ENCODE measurements at places on chromosomes 4 and X. TPM values are rescaled to one million over a fixed set of nuclear protein-coding genes. Genes with fewer than 3 reads are reported as not detected.

DNA sequence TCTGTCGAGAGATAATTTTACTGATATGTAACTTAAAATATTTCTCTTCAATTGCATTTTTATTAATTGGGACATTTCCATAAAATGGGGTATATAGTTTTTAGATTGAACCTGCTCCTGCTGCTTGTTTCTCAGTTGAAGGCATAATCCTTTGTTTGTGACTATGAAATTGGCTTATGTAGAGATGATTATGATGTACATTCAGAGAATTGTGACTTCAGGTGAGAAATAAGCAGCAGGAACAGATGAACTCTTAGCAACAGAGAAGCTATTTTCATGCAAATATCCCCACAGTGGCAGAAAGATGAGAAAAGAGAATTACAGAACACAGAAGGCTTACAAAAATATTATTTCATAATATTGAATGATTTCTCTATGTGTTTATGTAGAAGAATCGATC lies 1499.5 kb upstream of the ADGRL3 start:
- no peak for DNase-seq

GRCh38 chr4:89026542-89026941 lies 30.4 kb downstream of the FAM13A start:
- no peak for DNase-seq

OPN1MW3 gene
- total RNA-seq, result not detected

DNA sequence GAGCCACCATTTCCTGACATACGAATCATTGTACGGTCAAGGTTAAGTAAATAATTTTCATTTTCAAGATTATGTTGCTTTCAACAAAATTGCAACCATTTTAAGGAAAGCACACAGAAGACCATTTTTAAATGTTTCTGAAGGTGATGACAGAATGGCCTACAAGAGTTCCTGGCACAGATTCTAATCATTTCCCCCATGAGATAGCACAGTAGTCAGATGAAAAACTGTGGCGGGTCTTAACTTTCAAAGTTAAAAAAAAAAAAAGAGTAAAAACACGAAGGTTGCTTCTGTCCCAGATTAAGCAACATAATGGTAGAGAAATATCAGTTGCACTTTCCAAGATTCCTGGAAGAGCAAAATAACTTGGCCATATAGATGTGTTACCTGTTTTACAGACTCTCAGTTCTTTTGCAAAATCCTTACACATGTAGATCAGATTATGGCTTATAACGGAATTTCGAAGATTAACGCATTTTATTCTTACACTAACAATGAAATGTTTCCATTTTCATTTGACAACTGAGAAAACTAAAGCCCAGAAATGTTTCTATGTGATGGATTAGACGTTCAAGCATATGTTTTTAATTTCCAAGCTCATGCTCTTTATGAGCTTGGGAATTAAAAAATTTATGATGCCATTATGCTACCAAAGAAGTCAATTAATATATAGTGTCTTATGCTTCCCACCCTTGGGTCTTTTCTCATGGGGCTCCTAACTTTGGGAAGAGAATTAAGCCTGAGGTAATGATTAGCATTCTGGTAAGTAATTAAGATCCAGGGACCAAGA lies 335.1 kb upstream of the CLNK start:
- DNase-seq, result no peak

DNA sequence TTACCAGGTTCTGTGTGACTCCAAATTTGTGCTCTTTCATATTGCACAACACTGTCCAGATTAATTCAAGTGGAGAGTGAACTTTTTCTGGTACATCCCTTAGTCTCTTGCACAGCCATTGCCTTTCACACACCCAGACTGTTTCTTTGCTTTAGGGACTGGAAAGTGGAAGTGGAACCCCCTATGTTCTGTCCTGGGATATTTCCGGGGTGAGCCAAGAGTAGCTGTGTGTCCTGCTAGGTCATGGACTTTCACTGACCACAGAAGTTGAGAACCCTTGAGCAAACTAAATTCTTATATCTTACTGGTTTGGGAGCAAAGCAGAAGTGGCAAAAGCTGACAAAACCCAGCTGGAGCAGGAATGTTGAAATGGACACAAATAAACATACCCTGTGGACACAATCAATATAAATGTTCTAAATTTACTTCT lies 10.3 kb upstream of the VSIG4 start:
- no peak for DNase-seq

FAM9C gene
- total RNA-seq, result not detected

GRCh38 chr4:15945516-15945915 lies 7.0 kb upstream of the FGFBP1 start:
- no peak for DNase-seq

GRCh38 chrX:1720836-1721235 lies 106.0 kb downstream of the ASMT start:
- no peak for DNase-seq

DNA sequence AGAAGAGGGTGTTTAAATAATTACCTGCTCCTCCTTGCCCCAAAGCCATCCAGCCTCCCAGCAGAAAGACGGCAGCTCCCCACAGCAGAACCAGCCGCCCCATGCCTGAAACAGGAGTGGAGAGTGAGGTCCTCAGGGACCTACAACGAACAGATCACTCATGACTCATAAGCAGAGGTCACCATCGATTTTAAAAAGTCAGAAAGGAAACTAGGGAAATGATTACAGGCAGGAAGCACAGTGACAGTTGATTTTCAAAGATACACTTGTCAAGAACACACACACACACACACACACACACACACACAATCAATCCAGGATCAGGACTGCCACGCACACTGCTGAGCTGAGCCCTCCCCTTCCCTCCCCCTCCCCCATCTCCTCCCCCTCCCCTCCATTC lies at the start of gene CRLF2:
CRLF2 (minus strand) TSS at position 118 of the 400 bp plus-strand sequence; CDS start at position 103, 15 bp downstream.
- DNase-seq, result no peak

DNA sequence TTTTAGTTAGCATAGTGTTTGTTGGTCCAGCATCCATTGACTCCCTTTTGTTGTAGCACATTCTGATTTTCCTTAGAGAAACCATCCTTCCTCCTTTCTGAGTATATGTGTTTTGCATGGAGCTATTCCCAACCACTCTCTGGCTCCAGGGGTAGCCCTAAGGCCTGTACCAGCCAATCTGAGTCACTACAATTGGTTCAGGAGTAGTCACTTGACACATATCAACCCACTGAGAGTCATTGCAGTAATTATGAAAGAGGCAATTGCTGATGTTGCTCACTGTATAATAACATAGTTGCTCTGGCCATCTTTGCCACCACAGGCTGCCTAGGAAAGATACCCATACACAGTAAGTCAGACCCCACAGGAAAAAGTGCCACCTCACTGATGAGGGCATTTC lies 71.2 kb upstream of the GRID2 start:
- no peak for DNase-seq

- no peak for DNase-seq
Observed at GRCh38 chr4:41725254-41725653, 23.3 kb downstream of the PHOX2B start.

- DNase-seq, result no peak
Observed at GRCh38 chr4:122873821-122874593, 47.4 kb downstream of the FGF2 start.

RHOXF1 gene
- 0.72 TPM for total RNA-seq

DNA sequence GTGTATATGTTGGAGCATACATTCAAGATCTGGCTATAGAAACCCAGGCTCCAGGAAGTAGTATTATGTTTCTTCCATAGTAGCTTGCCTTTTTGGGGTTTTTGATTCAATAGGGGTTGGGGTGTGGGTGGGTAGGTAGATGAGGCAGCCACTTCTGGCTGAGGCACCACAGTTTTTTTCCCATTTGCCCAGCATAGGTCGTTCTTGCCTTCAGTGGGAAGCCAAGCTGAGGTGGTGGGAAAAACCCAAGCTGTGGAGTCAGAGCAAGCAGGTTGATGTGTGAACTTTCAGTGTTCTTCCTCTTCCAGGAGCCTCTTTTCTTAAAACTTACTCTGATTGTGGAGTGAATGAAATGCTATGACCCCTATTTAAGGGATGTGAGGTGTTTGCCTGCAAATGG lies 67.0 kb upstream of the RPS6KA3 start:
- DNase-seq, result no peak

DNA sequence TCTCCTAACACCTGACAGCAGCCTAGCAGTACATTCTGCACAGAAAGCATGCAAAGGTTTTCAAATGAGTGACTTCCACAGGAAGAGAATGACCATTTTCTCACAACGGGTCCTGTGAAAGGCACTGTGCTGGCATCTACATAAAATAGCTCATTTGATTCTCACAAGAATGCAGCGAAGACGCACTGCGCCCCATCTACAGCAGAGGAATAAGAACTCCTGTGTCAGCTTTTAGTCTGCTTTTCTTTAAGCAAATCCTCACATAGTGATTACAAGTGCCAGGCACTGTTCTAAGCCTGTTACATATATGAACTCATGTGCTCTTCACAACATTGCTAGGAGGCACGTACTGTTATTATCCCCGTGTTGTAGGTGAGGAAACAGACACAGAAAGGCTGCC lies 62.5 kb downstream of the AFAP1 start:
- DNase-seq, result no peak
